ENCODE measurements at places on chromosomes 7 and 10.

GRCh38 chr10:112774210-112774609 lies 175.8 kb upstream of the TCF7L2 start:
- no peak for DNase-seq

- no peak for DNase-seq
These were observed 158.2 kb downstream of the ADARB2 start for GRCh38 chr10:1579141-1579491.

- DNase-seq: no peak
These were observed 53.8 kb upstream of the SAMD8 start for GRCh38 chr10:75057680-75058079.

GRCh38 chr7:36304099-36304425 lies 85.6 kb upstream of the ANLN start:
- DNase-seq: no peak

- no peak for DNase-seq
These were observed 6.2 kb downstream of the ADIRF start for GRCh38 chr10:86974484-86974883.

- DNase-seq: peak; percentile 72
These were observed 49.3 kb downstream of the CAMK2B start for GRCh38 chr7:44275957-44276570.

DNA sequence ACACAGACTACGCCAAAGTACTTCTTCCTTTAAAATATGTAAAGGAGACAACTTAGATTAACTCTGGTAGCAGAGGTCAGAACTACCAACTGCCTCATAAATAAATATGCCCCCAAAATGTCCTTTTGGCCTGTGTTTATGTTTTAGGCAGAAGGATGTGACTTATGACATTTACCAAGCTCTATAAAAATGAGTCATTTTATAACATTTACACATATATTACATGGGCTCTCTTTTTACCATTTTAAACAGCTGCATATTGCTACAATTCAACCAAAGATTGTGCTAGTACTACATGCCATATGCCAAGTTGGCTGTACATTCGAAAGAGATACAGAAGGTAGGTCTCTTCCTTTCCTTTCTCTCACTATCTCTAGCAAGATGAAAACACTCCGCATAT lies 12.4 kb downstream of the ABLIM1 start:
- no peak for DNase-seq

- DNase-seq: no peak
These were observed 3.4 kb downstream of the CDK1 start for GRCh38 chr10:60781661-60782060.

DNA sequence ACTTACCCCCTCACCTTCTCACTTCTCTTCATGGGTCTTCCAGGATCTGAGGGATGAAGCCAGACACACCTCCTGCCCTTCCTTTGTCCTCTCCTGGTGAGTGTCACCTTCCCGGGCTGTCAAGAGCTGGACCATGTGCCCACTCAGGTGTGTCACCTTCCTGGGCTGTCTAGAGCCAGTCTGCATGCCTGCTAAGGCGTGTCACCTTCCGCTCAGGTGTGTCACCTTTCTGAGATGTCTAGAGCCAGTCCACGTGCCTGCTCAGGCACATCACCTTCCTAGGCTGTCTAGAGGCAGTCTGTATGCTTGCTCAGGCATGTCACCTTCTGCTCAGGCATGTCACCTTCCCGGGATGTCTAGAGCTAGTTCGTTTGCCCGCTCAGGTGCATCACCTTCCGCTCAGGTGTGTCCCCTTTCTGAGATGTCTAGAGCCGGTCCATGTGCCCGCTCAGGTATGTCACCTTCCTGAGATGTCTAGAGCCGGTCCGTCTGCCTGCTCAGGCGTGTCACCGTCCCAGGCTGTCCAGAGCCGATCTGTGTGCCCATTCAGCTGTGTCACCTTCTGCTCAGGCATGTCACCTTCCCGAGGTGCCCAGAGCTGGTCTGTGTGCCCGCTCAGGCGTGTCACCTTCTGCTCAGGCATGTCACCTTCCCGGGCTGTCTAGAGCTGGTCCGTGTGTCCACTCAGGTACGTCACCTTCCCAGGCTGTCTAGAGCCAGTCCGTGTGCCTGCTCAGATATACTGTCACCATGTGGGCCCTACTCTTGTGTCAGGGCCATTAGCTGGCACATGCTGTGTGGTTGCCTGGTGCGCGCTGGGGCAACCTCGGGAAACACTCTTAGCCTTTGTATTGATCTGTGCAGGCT lies 245.3 kb downstream of the EBF3 start:
- no peak for DNase-seq

GRCh38 chr10:43774234-43774769 lies 125.6 kb upstream of the ZNF32 start:
- no peak for DNase-seq

DNA sequence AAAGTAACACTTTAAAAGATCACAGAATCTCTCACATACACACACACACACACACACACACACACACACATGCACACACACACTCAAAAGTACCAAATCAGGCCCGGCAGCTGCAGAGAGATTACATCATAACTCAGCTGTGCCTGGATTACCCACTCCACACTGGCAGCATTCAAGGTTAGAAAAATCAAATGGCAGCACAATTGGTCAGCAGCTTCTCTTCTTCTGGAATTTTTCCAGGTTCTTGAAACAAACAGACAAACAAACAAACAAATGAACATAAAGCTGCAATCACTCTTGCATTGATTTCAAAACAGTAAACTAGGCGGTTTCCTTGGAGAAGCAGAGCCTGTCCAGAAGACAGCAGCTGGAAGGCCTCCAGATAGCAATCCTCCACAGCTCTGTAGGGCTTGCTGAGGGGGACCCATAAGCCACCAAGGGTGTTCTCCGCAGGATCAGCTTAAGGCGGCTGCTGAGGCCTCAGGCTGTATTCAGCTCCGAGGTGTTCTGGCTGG lies 24.5 kb upstream of the FAM133B start:
- no peak for DNase-seq

Data from neuronal stem cell (in vitro differentiated cells).